ENCODE measurements at places on chromosomes 4 and X.

GRCh38 chr4:135365065-135365464 lies 1163.5 kb upstream of the PABPC4L start:
- no peak overlapping the region for H3K27ac ChIP-seq
- H3K4me1 ChIP-seq, result no peaks in the 10 kb centered on the region
- H3K4me3 ChIP-seq, result no peak overlapping the region
- H3K27me3 ChIP-seq, result no peaks in the 10 kb centered on the region

- H3K27ac ChIP-seq, result peak overlapping the region; percentile 67
- no peaks in the 10 kb centered on the region for H3K27me3 ChIP-seq
- peaks cover 44% of the 10 kb centered on the region for H3K36me3 ChIP-seq
- peaks cover 80% of the 10 kb centered on the region for H3K4me1 ChIP-seq
These were observed 19.6 kb downstream of the WDR1 start for GRCh38 chr4:10096978-10097335.

GRCh38 chr4:11954093-11954492 lies 525.4 kb upstream of the HS3ST1 start:
- no peak overlapping the region for H3K27ac ChIP-seq
- H3K36me3 ChIP-seq, result no peaks in the 10 kb centered on the region
- H3K4me1 ChIP-seq, result no peaks in the 10 kb centered on the region
- no peak for DNase-seq
- H3K27me3 ChIP-seq, result no peaks in the 10 kb centered on the region

- H3K4me3 ChIP-seq, result peak overlapping the region; percentile 57
- no peaks in the 10 kb centered on the region for H3K36me3 ChIP-seq
- no peak overlapping the region for H3K27ac ChIP-seq
- H3K4me1 ChIP-seq, result peaks cover 14% of the 10 kb centered on the region
These were observed 2.4 kb downstream of the FRAS1 start for GRCh38 chr4:78059524-78059889.

DNA sequence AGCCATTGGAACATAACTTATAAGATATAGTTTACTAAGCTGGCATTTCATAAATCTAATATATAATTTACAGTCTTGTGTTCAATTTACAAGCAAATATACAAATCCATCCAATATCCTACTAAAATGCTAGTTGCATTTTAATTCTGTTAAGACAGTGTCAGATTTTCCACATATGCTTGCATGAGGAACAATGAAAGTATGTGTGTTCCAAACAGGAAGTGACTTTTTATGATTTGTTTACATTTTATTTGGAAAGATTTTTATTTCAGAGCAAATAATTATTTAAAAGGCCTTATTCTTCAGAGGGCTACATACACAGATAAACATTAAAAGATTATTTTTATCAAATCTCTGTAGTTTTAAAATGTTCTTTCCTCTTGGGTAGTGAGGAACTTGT lies 130.1 kb downstream of the KLHL34 start:
- no peaks in the 10 kb centered on the region for H3K27me3 ChIP-seq
- no peaks in the 10 kb centered on the region for H3K4me1 ChIP-seq
- H3K4me3 ChIP-seq, result no peak overlapping the region
- H3K27ac ChIP-seq, result no peak overlapping the region
- no peaks in the 10 kb centered on the region for H3K36me3 ChIP-seq
- DNase-seq, result no peak

GRCh38 chrX:53135581-53135980 lies 41.6 kb downstream of the KANTR start:
- H3K4me3 ChIP-seq, result no peak overlapping the region
- no peaks in the 10 kb centered on the region for H3K27me3 ChIP-seq
- no peaks in the 10 kb centered on the region for H3K4me1 ChIP-seq
- no peak overlapping the region for H3K27ac ChIP-seq

- H3K4me3 ChIP-seq, result no peak overlapping the region
- no peak for DNase-seq
- H3K27ac ChIP-seq, result no peak overlapping the region
- no peaks in the 10 kb centered on the region for H3K4me1 ChIP-seq
- H3K36me3 ChIP-seq, result no peaks in the 10 kb centered on the region
- no peaks in the 10 kb centered on the region for H3K27me3 ChIP-seq
These were observed 16.3 kb upstream of the DDX3X start for GRCh38 chrX:41317477-41318208.

GRCh38 chrX:2552621-2553201 lies 51.9 kb upstream of the DHRSX start:
- no peaks in the 10 kb centered on the region for H3K27me3 ChIP-seq
- no peak overlapping the region for H3K27ac ChIP-seq
- no peak overlapping the region for H3K4me3 ChIP-seq
- no peaks in the 10 kb centered on the region for H3K4me1 ChIP-seq
- no peaks in the 10 kb centered on the region for H3K36me3 ChIP-seq

DNA sequence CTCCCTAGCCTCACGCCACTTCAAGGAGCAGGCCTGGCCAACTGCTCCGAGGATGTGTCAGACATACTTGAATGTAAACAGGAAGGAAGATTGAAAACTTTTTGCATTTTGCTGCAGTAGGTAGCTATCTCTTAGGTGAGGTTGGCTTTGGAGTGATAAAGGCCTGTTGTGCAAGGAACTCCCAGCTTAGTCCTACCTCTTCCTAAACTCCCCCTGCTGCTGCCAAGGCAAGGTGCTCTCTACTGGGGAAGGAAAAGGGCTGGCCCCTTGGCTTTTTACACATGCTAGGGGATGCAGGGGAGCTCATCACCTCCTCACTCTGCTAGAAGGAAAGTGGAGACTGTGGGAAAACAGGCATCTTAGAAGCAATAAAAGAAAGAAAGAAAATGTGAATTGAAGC lies 10.7 kb upstream of the BRS3 start:
- no peak for DNase-seq
- no peaks in the 10 kb centered on the region for H3K36me3 ChIP-seq
- H3K27ac ChIP-seq, result no peak overlapping the region
- H3K4me1 ChIP-seq, result no peaks in the 10 kb centered on the region
- no peak overlapping the region for H3K4me3 ChIP-seq

DNA sequence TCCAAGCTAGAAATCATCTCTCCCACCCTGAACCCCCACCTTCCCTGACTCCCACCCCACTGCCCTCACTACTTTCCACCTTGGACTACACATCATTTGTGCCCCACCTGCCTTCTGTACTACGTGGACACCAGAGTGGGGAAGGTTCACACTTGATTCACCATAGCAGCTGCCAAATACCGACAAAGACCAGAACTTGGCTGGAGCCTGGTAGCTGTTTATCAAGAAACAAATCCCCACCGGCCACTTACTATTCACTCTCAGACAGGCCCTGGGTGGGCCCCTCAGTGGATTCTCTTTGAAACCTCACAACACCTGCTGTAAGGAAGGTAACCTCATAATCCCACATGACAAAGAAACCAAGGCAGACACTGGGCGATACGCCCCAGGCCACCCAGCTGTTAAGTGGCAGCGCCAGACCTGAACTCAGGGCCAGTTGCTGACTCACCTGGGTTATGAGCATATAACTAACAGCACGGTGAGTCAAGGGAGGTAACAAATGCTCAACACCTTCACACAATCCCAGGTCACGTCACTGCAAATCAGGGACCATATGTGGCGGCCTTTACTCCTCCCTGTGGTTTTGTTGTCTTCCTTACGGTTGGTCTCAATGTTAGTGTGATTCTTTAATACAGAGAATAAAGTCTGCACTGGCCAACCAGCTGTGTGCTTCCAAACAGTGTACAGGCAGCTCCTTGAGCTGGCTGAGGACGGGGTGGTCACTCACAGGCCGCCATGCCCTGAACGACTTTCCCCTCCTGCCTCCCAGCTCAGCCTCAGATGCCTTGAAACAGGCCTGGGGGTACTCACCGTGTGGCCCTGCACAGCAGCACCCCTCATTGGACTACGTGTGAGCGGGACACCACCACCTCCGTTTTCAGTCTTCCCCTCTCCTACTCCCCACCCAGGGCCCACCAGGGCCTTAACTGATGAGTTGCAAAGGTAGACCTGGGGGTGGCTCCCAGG lies 7.5 kb downstream of the WDR1 start:
- H3K27ac ChIP-seq, result peak overlapping the region; percentile 66
- H3K36me3 ChIP-seq, result peaks cover 69% of the 10 kb centered on the region
- no peaks in the 10 kb centered on the region for H3K27me3 ChIP-seq
- H3K4me1 ChIP-seq, result peaks cover 100% of the 10 kb centered on the region
- DNase-seq, result no peak

GRCh38 chr4:81650606-81651242 lies 179.0 kb upstream of the RASGEF1B start:
- no peak overlapping the region for H3K4me3 ChIP-seq
- no peaks in the 10 kb centered on the region for H3K27me3 ChIP-seq
- peaks cover 12% of the 10 kb centered on the region for H3K4me1 ChIP-seq
- H3K36me3 ChIP-seq, result no peaks in the 10 kb centered on the region
- no peak for DNase-seq

DNA sequence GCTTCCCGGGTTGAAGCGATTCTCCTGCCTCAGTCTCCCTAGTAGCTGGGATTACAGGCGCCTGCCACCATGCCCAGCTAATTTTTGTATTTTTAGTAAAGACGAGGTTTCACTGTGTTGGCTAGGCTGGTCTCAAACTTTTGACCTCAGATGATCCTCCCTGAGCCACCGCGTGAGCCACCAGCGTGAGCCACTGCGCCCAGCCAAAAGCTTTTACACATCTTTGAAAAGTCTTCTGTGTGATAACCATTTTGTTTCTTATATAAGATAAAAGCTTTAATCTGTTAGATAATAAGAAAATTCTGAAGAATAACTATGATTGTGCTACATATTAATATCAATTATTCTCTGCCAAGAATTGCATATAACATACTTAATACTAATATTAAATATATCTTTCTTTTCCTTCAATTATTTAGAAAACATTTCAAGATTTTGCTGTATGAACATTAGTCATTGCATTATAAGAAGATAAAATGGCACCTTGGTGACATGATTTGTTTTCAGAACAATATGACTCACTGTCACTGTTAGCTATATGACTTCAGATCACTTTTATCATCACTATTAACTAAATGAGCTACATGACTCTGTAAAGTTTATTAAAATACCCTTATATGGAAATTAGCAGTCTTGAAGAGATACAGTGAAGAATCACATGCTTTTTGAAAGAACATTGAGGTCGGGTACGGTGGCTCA lies 33.4 kb downstream of the RUFY3 start:
- H3K4me3 ChIP-seq, result no peak overlapping the region
- no peak overlapping the region for H3K27ac ChIP-seq
- H3K36me3 ChIP-seq, result no peaks in the 10 kb centered on the region
- no peaks in the 10 kb centered on the region for H3K4me1 ChIP-seq
- DNase-seq, result no peak
- no peaks in the 10 kb centered on the region for H3K27me3 ChIP-seq

- no peaks in the 10 kb centered on the region for H3K4me1 ChIP-seq
- no peaks in the 10 kb centered on the region for H3K36me3 ChIP-seq
- no peak overlapping the region for H3K4me3 ChIP-seq
- DNase-seq, result no peak
These were observed 210.2 kb downstream of the DMD start for GRCh38 chrX:33001107-33001506.

DNA sequence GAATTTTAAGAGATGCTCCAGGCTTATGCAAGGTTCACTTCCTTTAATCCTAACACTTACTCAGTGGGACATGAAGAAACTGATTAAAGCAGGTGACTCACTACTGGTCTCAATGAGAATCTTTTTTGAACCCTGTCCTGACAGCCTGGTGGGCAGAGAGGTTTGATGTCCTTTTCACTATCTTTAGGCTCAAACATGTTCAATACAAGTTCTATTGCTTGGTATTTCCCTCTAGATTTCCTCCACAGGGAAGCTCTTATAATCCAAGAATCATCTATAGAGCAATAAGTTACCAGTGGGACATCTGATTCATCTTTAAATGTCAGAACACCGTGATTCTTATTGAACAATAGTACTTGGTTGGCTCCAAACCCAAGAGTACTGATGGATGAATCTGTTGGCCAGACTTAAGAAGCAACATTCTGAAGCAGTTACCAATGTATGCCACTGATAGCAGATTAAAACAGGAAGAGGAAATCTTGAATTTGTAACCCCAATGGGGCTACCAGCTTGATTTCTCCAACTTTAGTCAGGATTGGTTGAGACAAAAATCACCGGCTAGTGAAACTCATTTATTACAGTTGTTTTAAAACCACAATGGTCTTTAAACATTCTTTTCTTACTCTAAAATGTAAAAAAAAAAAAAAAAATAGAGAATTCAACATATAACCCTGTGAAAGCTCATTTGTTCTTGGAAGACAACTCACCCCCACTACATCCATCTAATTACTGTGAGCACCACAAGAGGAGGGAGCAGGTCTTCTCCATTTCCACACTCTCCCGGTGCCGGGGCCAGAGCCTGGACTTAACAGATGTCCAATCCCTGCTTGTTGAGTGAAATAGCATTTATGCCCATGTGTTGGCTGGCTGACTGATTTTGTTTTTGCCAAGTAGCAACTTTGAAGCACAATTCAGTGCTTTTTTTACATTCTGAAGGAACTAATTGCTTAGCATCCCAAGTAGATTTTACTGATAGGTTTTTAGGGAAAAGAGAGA lies 43.3 kb downstream of the FGFBP1 start:
- no peaks in the 10 kb centered on the region for H3K27me3 ChIP-seq
- no peaks in the 10 kb centered on the region for H3K4me1 ChIP-seq
- no peak for DNase-seq
- H3K36me3 ChIP-seq, result no peaks in the 10 kb centered on the region

- DNase-seq, result no peak
- H3K27me3 ChIP-seq, result no peaks in the 10 kb centered on the region
- no peak overlapping the region for H3K4me3 ChIP-seq
- H3K27ac ChIP-seq, result no peak overlapping the region
These were observed 2.5 kb downstream of the SLC25A4 start for GRCh38 chr4:185145572-185145971.

DNA sequence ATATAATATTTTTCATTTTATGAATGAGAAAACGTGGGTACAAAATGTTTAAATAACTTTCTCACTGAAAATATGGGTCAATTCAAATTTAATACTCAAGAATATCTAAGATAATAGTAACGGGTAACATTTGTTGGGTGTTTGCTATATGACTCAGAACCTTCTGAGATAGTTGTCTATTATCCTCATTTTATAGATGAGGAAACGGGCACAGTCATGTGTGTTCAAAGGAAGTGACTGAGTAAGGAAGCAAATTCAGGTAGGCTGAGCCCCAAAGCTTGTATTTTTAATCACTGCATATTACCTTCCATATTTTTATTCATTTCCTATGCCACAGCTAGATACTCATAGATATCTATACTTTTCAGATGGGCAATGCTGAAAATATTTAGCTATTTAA lies 12.2 kb upstream of the CAMK2D start:
- H3K27ac ChIP-seq, result no peak overlapping the region
- H3K36me3 ChIP-seq, result no peaks in the 10 kb centered on the region
- DNase-seq, result no peak
- H3K4me1 ChIP-seq, result peaks cover 3% of the 10 kb centered on the region
- no peak overlapping the region for H3K4me3 ChIP-seq

DNA sequence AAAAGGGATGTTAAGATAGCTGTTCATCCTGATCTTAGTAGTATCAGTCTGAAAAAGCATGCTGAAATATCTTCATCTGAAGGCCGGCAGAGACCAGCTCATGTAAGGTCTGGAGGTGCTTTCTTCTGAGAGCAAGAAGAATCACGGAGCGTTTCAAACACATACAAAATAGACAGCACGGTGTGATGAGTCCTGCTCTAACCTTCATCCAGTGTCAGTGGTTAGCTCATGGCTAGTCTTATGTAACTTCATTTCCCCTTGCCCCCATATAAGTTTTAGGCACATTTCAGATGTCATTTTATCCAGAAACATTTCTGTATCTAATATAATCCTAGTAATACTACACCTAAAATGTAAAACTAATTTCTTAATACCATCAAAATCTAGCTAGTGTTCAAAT lies 27.8 kb downstream of the ADD1 start:
- H3K36me3 ChIP-seq, result peaks cover 7% of the 10 kb centered on the region
- no peak overlapping the region for H3K4me3 ChIP-seq
- H3K27ac ChIP-seq, result no peak overlapping the region
- peaks cover 20% of the 10 kb centered on the region for H3K4me1 ChIP-seq
- no peak for DNase-seq
- no peaks in the 10 kb centered on the region for H3K27me3 ChIP-seq

Measured in naive thymus-derived CD4-positive, alpha-beta T cell (primary cell).